GM23338 (cell line): ENCODE measurements at places on chromosomes 5 and 9. TPM values are rescaled to one million over a fixed set of nuclear protein-coding genes. Genes with fewer than 3 reads are reported as not detected.
A peak's percentile ranks its signal among the peaks of the same experiment; 100 is the strongest.

Gene GFI1B
- total RNA-seq: 0.38 and 1.0 TPM in 2 replicates

Gene PCSK1
- total RNA-seq: 2.7 and 6.2 TPM in 2 replicates

Gene IL13
- not detected in 2 replicates for total RNA-seq

Gene GGTA1
- not detected in 2 replicates for total RNA-seq

DNA sequence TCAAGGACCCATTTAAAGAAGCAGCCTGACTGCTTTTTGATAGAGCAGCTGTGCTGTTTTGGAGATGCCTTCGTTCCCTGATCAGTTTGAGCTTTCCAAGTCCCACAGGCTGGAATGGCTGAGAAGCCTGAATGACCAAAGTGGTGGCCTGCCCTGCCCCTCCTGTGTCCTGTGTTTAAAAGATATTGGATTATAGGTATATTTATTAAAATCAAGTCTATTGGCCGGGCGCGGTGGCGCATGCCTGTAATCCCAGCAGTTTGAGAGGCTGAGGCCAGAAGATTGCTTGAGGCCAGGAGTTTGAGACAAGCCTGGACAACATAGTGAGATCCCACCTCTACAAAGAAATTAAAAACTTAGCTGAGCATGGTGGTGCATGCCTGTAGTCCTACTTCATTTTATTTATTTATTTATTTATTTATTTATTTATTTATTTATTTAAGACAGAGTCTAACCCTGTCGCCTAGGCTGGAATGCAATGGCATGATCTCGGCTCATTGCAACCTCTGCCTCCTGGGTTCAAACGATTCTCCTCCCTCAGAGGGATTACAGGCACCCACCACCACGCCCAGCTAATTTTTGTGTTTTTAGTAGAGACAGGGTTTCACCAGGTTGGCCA lies 87.7 kb downstream of the CACNA1B start:
- no peak overlapping the region for H3K27ac ChIP-seq
- no peak overlapping the region for H3K4me3 ChIP-seq
- no peaks in the 10 kb centered on the region for H3K4me1 ChIP-seq
- H3K27me3 ChIP-seq: no peaks in the 10 kb centered on the region
- peaks cover 3% of the 10 kb centered on the region; the same call in 1 of the 2 replicates for H3K36me3 ChIP-seq

DNA sequence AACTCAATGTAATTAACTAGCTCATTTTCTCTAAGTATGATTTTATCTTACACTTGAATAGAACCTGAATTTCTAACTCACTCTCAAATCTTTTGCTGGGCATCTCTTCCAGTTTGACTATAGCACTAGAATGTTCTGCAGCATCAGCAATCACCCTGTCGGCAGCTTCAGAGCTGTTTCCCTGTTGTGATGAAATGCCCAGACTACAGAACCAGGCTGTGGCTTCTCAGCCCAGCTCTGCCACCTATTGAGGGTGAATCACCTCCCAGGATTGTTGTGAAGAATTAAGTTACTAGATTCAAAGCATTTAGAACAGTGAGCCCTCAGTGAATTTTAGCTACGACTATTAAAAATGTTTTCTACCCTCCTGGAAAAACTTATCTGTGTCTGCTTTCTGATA lies 90.4 kb upstream of the ANKRD55 start:
- no peaks in the 10 kb centered on the region for H3K36me3 ChIP-seq
- DNase-seq: no peak
- H3K4me3 ChIP-seq: no peak overlapping the region
- H3K27me3 ChIP-seq: no peaks in the 10 kb centered on the region
- no peaks in the 10 kb centered on the region for H3K4me1 ChIP-seq

DNA sequence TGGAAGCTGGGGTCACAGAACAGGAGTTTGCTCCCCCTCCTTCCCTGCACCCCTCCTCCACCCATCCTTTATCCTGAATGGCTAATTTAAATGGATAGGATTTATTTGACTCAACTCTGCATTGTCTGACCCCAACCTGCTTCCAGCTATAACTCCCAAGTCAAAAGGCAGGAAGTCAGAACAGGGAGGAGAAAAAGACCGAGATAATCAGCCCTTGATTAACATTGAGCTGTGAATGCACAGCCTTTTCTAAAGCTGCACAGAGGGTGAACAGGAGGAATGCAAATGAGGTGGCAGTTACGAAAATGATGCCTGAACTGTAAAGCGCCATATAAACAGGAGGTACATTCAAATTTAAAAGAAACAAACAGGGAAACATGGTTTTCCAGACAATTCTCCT lies 152.8 kb downstream of the SPOCK1 start:
- H3K4me1 ChIP-seq: peaks cover 23% of the 10 kb centered on the region
- H3K27me3 ChIP-seq: no peaks in the 10 kb centered on the region
- DNase-seq: no peak
- H3K36me3 ChIP-seq: no peaks in the 10 kb centered on the region

- DNase-seq: peak; percentile 94
- peaks cover 34% of the 10 kb centered on the region for H3K4me1 ChIP-seq
- H3K27ac ChIP-seq: peak overlapping the region; percentile 76
- no peaks in the 10 kb centered on the region for H3K27me3 ChIP-seq
These were observed 17.2 kb downstream of the SPTLC1 start for GRCh38 chr9:92097997-92098482.

GRCh38 chr9:134219646-134220060 lies 55.3 kb upstream of the RNU6ATAC start:
- DNase-seq: no peak
- no peak overlapping the region for H3K27ac ChIP-seq
- no peak overlapping the region for H3K4me3 ChIP-seq
- no peaks in the 10 kb centered on the region for H3K36me3 ChIP-seq

- DNase-seq: no peak
- H3K4me3 ChIP-seq: no peak overlapping the region
- H3K4me1 ChIP-seq: peaks cover 23% of the 10 kb centered on the region
- no peak overlapping the region for H3K27ac ChIP-seq
These were observed 19.7 kb upstream of the TERT start for GRCh38 chr5:1314564-1314982.

DNA sequence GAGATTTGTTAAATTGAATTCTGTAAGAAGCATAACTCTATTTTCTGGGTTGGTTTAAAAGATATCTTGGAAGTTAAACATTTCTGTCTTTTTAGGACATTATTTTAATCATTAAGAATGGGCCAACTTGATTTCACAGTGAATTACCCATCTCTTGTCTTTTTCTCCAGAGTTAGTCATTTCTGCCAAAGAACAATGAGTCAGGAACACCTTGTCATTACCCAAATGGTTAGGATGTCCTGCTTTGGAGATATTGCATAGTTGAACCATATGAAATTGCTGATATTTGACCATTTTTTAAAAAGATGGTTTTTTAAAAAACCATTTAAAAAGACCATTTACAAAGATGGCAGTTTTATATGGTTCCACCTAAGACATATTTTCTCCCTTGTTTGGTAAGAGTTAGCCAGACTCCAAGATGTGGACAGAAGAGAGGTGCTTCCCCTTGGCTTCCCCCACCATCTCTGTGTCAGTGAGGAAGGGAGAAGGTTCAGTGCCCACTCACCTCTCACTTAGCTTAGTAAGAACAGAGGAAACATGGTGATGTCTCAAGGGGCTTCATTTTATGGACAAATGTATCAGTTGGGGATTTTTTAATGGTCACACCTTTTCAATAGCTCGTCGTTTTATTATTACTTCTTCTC lies 103.0 kb downstream of the PCSK1 start:
- no peaks in the 10 kb centered on the region for H3K4me1 ChIP-seq
- no peak overlapping the region for H3K27ac ChIP-seq
- no peaks in the 10 kb centered on the region for H3K27me3 ChIP-seq
- no peak overlapping the region for H3K4me3 ChIP-seq

DNA sequence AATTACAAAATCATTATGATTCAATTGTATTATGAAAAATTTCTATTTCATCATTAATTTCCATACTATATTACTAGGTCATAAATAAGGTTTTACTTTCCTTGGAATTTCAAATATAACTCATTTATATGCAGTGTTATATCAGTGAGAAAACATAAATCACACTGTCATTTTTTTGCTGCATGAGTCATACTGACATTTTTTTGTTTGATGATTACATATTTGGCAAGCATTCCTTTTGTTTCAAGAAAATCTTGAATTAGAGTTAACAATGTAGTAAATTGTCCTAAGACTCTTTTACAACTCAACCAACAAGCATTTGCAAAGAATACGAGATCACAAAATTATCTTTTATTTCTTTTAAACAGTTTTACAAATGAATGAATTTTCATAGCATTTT lies 298.4 kb upstream of the SEMA6A start:
- no peaks in the 10 kb centered on the region for H3K27me3 ChIP-seq
- H3K27ac ChIP-seq: no peak overlapping the region
- DNase-seq: no peak
- H3K36me3 ChIP-seq: no peaks in the 10 kb centered on the region
- H3K4me1 ChIP-seq: no peaks in the 10 kb centered on the region
- H3K4me3 ChIP-seq: no peak overlapping the region

DNA sequence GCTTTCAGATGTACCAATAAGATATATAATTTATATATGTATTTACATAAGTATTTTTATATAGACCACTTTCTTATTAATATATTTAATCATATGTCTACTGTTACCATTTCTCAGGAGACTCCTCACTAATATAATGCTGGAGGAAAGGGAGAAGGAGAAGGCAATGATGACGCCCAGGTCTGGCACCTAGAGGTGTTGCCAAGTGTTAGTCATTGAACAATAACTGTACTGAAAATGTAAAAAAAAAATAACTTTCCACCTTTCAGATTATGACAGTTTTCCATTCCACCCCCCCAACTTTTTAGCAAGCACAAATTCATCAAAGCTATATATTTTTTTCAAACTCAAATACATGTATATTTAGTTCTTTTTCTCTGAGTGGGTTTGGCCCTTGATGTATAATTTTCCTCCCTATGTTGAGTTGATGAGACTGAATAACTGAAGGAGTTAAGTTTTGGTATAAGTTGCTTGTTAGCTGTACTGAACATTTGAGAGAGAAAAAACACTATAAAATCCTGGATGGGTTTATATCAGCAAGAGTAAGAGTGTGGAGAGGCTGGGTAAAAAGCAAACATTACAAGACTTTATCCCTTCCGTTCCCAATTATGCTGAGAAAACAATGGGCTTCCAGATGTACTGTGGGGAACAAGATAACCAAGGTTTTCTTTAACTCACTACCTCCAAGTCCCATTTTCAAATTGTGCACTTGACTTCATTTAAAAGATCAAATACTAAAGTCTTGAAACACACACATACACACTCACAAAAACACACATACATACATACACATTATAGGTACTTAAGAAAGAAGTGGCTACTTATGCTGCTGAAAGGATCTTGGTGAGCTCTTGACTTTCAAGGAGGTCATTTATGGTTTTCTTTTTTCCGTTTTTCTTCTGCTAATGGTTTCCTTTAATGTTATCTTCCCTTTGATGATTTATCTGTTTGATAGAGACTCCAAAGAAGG lies 142.8 kb upstream of the IFNE start:
- no peak overlapping the region for H3K27ac ChIP-seq
- H3K36me3 ChIP-seq: no peaks in the 10 kb centered on the region
- no peak for DNase-seq
- no peak overlapping the region for H3K4me3 ChIP-seq
- no peaks in the 10 kb centered on the region for H3K4me1 ChIP-seq
- no peaks in the 10 kb centered on the region for H3K27me3 ChIP-seq

DNA sequence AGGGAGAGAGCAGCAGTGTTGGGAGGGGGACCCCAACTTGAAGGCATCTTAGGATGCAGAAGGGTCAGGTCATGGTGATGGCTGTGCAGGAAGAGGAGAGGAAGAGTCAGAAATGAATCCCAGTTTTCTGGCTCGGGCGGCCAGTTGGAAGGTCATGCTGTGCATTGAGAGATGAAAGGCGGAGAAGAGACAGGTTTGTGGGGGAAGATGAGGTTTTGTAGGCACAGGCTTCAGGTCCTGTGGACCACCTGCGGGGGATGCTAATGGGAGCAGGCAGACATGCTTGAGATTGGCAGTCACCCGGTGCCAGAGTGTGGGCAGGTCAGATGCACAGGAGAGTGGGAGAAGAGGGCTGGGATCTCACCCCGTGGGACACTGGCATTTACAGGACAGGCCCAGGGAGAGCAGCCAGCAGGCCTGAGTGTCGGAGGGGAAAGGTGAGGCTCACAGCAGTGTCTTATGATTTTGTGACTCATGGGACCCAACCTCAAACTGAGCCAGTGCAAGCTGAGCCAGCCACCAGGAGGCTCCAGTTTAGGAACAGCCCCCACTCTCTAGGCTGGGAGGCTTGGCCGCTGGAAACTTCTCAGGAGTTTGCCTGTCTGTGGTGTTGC lies 17.5 kb downstream of the STXBP1 start:
- no peaks in the 10 kb centered on the region for H3K36me3 ChIP-seq
- H3K27me3 ChIP-seq: no peaks in the 10 kb centered on the region
- 0 out of 2 replicates have a peak overlapping the region, but pooled peaks have one; percentile 69 for H3K27ac ChIP-seq

- no peak overlapping the region for H3K4me3 ChIP-seq
- no peaks in the 10 kb centered on the region for H3K36me3 ChIP-seq
- H3K27ac ChIP-seq: peak overlapping the region; percentile 78; the same call in 1 of the 2 replicates
- DNase-seq: peak; percentile 29
These were observed 38.7 kb upstream of the PTGS1 start for GRCh38 chr9:122332083-122332482.

DNA sequence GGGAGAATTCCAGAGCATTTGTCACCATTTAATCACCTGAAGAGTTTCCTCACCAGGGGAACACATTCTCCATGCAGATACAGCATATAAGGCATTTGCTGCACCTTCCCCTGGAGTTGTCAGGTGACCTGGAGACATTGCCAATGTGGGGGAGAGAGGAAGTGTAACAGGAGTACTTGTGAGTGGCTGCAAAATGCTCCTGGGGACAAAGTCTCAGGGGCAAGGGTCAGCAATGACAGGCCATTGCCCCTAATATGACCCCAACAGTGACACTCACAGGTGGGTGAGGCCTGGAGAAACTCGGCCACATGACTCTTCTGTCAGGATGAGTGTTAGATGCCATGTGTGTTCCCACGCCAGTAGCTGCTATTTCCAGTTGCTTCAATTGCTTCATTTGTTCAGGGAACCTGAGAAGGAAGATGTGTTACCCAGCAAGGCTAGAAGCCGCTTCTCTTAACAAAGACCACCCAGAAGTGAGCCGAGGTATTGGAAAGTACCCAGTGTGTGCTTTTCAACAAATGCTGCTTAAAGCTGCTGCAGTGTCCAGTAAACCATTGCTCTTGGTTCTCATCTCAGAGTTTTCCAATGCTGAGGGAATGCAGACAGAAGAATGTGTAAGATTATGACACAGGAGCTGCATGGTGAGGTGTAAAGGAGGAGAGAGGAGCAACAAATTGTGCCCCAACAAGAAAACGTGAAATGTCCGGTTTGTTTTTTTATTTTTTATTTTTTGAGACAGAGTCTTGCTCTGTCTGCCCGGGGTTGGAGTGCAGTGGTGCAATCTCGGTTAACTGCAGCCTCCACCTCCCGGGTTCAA lies 128.2 kb upstream of the SLC44A1 start:
- H3K27me3 ChIP-seq: no peaks in the 10 kb centered on the region
- peak; percentile 23 for DNase-seq
- no peak overlapping the region for H3K27ac ChIP-seq
- no peaks in the 10 kb centered on the region for H3K36me3 ChIP-seq

GRCh38 chr9:12933957-12934356 lies 159.1 kb downstream of the LURAP1L start:
- peak overlapping the region; percentile 47; the same call in 1 of the 2 replicates for H3K27ac ChIP-seq
- no peaks in the 10 kb centered on the region for H3K36me3 ChIP-seq
- no peaks in the 10 kb centered on the region for H3K27me3 ChIP-seq
- peaks cover 7% of the 10 kb centered on the region for H3K4me1 ChIP-seq
- DNase-seq: peak; percentile 45

GRCh38 chr5:78843436-78843835 lies 141.7 kb downstream of the ARSB start:
- H3K4me1 ChIP-seq: no peaks in the 10 kb centered on the region
- no peaks in the 10 kb centered on the region for H3K36me3 ChIP-seq
- DNase-seq: no peak
- H3K4me3 ChIP-seq: no peak overlapping the region
- H3K27ac ChIP-seq: no peak overlapping the region
- H3K27me3 ChIP-seq: no peaks in the 10 kb centered on the region

GRCh38 chr5:56681346-56681745 lies 134.0 kb upstream of the MAP3K1 start:
- H3K36me3 ChIP-seq: no peaks in the 10 kb centered on the region
- no peaks in the 10 kb centered on the region for H3K27me3 ChIP-seq
- H3K4me3 ChIP-seq: no peak overlapping the region
- DNase-seq: no peak
